Ammon's horn (tissue), 1 donor: ENCODE measurements at places on chromosomes 11 and 22.

- peak; percentile 1 for DNase-seq
These were observed 107.0 kb downstream of the KCNQ1OT1 start for GRCh38 chr11:2592559-2593392.

GRCh38 chr11:108606495-108607160, 13.1 kb upstream of the EXPH5 start:
- DNase-seq, result no peak

DNA sequence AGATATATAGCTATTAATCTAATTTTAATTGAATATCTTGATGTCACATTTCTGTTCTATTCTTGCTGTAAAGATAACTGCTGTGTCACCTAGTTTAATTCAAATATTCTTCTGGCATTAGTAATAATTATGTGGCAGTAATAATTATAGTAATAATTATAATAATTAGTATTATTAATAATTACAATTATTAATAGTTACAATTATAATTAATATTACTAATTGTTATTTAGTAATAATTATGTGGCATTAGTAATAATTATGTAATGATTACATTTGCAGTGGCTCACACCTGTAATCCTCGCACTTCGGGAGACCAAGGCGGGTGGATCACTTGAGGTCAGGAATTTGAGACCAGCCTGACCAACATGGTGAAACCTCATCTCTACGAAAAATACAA, 1.6 kb upstream of the TRIM5 start:
- no peak for DNase-seq

GRCh38 chr11:4560467-4560866, 15.5 kb downstream of the OR52M1 start:
- no peak for DNase-seq

DNA sequence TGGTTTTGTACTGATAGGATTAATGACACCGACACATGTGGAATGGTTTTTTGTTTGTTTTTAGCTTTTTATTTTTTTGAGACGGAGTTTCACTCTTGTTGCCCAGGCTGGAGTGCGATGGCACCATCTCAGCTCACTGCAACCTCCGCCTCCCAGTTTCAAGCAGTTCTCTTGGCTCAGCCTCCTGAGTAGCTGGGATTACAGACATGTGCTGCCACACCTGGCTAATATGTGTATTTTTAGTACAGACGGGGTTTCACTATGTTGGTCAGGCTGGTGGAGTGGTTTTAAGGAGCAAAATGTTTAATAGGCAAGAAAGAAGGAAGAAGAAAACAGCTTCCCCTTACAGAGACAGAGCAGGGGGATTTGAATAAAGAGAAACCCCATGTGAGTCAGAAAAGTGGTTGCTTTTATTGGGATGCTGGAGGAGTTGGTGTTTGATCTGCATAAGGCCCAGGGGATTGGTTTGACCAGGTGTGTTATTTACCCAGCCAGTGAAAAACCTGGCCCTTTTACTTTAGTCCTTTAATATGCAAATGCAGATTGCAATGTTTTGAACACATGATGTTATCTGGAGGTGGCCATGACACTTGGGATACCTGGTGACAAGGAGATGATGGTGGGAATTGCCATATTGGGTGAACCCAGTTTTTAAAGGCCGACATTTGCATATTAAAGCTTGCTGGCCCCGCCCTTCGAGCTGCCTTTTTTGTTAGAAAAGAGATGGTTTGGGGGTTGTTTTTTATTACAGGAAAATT, 24.3 kb downstream of the SUSD2 start:
- DNase-seq, result no peak

GRCh38 chr11:74971424-74971823, 17.3 kb upstream of the NEU3 start:
- peak; percentile 64 for DNase-seq

- no peak for DNase-seq
These were observed 7.3 kb upstream of the SYCE3 start for GRCh38 chr22:50569896-50570535.

GRCh38 chr11:119153049-119153818, 4.4 kb downstream of the ABCG4 start:
- DNase-seq, result no peak

DNA sequence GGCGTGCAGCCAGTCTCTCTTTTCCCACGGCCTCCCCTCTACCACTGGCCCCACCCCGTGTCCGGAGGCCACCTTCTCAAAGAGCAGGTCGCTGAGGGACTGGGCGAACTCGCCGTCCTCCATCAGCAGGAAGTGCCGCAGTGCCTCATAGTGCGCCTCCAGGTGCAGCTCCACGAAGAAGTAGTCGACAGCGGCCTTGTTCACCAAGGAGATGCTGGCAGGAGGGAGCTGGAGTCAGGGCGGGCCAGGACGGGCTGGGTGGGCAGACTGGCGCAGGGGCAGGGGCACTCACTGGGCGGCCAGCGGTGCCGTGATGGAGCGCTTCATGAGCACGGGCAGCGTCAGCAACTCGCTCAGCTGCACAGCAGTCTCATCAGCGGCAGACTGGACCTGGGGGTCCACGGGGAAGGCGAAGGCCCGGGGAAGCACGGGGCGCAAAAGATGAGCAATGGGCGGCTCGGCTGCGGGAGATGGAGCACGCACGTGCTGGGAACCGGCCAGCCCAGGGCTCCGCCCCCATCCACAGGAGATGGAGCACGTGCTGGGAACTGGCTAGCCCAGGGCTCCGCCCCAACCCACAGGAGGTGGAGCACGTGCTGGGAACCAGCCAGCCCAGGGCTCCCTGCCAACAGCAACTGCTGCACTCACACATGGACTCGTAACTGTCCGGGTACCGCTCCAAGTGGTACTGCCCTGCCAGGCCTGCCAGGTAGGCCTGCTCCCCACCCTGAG, 18.4 kb downstream of the SELENOO start:
- no peak for DNase-seq

GRCh38 chr22:30253205-30253852, 6.8 kb upstream of the LIF start:
- peak; percentile 74 for DNase-seq

GRCh38 chr11:40508303-40508702, 951.1 kb downstream of the LRRC4C start:
- no peak for DNase-seq

DNA sequence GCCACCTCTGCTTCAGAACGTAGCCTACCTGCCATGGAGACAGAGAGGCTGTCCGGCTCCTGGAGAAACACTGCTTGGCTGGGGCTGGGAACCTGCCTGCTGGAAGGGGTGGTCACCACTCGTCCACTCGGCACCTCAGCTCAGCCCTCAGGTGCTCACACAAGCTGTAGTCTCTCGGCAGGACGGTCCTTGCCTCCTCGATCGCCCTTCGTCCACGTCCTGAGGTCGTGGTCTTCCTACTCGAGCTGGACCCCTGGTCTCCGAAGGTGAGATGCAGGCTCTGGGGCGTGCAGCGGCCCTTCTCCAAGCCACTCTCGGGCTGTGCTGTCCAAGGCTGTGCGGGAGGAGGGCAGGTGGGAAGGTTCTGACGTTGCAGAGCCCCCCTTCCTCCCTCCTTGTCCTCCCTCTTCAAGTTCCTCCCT, at the start of gene TBX10:
Gene TBX10 (minus strand): TSS at position 326 of the 422 bp plus-strand sequence. CDS start 291 bp downstream, at position 35.
- peak; percentile 3 for DNase-seq

DNA sequence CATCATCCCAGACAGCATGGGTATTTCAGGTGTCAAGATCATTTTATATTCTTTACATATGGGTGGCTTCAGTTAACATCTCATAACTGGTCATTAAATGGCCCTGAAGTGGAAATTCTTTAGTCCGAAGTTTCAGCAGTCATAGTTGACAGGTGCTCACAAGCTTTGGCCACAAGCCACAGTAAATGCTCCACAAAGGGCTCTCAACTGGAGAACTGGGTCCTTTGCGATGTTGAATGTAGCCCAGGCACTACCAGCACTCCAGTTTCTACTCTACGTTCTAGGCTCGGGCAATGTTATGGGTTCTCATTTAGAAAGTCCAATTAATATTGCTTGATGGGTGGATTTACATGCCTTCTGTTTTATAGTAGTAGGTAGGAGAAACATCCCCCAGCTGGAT, 206.3 kb downstream of the CWF19L2 start:
- DNase-seq, result no peak

DNA sequence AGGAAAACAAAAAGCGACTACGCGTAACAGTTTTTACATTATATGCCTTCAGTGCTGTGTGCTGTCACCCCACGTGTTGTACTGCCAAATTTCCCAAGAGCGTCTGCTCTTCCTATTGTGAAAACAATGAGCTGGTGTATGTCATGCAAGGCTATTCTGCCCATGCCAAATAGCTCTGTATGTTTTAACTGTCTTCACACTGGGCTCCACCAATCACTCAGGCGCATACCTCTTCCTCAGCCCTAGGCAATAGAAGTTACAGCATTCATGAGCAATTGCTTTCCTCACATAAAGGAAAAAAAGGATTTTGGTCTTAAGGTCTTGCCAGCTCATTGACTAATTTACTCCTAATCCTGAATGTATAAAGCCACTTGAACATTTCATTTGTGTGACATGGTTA, 606.8 kb downstream of the NTM start:
- DNase-seq, result peak; percentile 77

DNA sequence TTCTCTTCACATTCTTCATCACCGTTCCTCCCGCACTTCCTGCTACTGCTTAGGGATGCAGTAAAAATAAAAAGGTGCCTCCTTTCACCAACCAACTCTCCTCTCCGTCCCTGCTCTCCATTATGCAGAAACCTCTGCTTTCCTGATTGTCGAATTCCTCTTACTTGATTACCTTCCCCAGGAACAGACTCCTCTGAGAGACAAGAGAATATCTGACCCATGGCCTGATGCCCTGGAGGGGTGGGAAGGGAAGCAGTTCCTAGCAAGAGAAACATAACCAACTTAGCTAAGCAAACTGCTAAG, 80.9 kb downstream of the TRIM29 start:
- DNase-seq, result no peak

- DNase-seq, result no peak
These were observed 773 bp downstream of the HRAS start for GRCh38 chr11:534396-535209.

DNA sequence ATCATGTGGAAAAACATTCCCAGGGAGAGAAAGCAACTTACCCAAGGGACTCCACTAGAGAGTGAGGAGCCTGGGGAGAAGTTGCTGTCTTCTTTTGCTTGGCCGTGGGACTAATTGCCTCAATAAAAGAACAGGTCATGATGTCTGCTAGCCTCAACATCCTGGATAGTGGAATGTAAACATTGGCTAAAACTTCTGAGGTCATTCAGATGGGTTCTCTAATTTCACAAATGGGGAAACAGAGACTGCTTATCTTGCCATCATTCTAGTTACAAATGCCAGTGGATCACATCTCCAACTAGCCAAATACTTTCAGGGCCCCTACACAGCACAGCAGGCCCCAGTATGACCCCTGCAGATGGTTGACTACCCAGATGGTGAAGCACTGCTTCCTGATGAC, 28.4 kb upstream of the PAMR1 start:
- no peak for DNase-seq

GRCh38 chr11:99706848-99707247, 686.1 kb downstream of the CNTN5 start:
- DNase-seq, result no peak

DNA sequence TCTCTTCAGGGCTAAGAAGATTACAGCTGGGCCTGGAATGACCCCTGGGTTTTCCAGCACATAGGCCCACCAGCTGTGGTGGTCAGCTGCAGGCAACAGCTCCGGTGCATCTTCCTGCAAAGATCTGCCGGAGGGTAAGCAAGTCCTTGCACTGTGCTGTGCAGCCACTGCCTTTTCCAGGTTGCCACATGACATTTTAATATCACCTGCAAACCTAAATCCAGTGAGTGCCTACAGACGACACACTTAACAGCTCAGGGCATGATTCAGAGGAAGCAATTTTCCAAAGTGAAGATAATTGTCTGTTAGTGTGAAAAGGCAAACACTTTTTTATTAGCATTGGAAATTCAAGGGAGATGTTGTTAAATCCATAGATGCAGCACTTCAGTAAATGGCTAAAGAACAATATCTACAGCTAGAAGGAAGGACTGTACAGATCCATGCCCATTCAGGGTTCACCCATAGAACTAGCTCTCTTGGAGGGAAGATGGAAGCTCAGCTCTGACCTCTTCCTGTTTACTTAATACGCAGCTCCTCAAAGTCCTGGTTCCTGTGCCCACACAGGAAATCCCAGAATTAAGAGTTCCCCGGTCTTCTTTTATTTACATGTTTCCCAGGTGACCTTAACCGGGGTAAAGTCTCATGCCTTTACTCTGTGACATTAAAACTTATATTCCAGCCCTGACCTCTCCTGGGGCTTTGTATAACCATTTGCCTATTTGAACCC, 13.3 kb upstream of the NRIP3 start:
- DNase-seq, result no peak

DNA sequence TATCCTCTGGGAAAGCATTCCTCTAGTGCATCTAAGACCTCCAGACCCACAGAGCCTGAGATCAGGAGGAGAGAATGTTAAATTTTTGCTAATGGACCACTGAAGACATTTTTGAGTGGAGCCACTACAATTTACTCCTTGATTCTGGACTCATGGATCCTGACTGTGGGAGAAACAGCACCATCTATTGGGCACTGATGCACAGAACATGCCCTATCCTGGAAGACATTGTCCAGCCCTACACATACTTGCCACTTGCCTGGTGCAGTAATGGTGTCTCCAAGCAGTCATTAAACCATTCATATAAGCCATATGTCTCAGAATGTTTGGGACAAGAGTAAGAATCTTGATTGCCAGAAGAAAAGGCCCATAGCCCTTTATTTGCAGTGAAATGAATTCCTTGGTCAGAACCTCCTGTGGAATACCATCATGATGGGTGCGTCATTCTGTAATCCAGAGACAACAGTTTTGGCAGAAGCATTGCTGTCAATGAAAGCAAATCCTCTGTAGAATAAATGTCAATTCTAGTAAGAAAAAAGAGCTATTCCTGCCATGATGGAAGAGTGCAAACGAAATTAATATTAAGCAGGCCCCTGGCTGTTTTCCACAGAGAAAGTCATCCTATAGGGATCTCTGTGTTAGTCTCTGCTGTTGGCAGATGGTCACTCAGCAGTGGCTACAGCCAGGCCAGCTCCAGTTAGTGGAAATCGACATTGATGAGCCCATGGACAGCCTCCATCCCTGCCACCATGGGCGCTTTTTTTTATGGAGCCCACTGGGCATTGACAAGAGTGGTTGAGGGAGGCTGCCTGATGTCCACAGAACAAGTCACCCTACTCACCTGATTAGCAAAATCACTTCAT, 43.5 kb downstream of the GGTLC2 start:
- peak; percentile 74 for DNase-seq

- DNase-seq, result peak; percentile 70
These were observed 32.3 kb downstream of the ACO2 start for GRCh38 chr22:41501209-41501608.

DNA sequence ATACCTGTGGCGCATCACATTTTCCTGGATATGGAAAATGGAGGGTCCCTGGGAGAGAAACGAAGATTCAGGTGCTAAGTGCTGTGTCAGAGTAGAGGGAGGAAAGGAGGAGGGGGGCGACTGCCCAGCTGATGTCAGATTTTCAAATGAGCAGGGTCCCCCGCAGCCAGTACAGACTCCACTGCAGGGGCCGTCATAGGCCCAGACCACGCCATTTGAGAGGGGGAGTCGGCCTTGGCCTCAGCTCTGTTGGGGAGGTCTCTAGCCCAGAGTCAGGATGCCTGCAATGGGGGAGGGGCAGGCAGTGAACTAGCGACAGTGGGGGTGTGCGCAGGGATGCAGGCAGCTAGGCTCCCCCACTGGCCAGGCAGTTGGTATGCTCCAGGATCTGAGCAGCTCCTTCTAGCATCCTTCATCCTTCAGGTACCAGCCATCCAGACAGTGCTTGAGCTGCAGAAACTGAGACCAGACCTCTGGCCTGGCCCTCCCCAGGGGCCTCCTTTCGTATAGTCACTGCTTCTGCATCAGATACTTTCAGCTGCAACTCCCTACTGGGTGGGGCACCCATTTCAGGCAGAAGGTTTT, at the start of the genes BSCL2 and GNG3:
Gene BSCL2 (minus strand): TSS at position 148 of the 585 bp plus-strand sequence. CDS start 229 bp downstream, outside the sequence.
Gene GNG3 (plus strand): TSS at position 400 of the 585 bp plus-strand sequence. CDS start 620 bp downstream, outside the sequence.
- peak; percentile 91 for DNase-seq
